ENCODE measurements at places on chromosomes 5 and 9.
A peak's percentile ranks its signal among the peaks of the same experiment; 100 is the strongest.

GRCh38 chr9:105007143-105007542 is 79.2 kb upstream of the ABCA1 start:
- DNase-seq: no peak

GRCh38 chr9:87519461-87519860 is 21.8 kb downstream of the DAPK1 start:
- DNase-seq: no peak

- no peak for DNase-seq
Measured at GRCh38 chr5:137221943-137222342, 277.2 kb downstream of the SPOCK1 start.

DNA sequence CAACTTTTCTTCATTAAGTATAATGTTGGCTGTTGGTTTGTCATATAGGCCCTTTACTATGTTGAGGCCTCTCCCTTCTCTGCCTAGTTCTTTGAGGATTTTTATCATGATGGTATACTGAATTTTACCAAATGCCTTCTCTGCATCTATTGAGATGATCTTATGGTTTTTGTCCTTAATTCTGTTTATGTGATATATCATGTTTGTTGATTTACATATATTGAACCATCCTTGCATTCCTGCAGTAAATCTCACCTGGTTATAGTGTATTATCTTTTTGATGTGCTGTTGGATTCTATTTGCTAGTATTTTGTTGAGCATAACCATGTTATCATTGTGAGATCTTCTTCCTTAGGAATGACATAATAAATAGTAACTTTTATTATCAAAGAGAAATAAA is 362.9 kb downstream of the CCDC171 start:
- no peak for DNase-seq

DNA sequence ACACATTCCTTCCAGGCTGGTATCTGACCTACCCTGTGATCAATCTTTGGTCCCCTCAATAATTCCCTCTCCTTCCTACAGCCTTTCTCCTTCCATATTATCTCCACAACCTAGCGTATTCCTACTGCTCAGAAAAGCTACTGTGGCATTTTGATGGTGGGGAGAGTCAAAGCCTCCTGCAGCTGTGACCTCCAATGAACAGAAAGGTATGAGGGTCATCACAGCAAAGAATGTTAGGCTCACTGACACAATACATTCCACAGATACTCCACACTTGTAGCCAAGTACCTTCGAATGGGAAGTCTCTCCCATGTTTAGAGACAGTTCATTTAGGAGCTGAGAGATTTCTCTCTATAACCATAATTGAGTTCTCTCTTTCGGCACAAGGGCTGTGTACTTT is 5.9 kb downstream of the FBN2 start:
- DNase-seq: no peak

- no peak for DNase-seq
Measured at GRCh38 chr9:123044586-123044985, 11.1 kb downstream of the GPR21 start.

DNA sequence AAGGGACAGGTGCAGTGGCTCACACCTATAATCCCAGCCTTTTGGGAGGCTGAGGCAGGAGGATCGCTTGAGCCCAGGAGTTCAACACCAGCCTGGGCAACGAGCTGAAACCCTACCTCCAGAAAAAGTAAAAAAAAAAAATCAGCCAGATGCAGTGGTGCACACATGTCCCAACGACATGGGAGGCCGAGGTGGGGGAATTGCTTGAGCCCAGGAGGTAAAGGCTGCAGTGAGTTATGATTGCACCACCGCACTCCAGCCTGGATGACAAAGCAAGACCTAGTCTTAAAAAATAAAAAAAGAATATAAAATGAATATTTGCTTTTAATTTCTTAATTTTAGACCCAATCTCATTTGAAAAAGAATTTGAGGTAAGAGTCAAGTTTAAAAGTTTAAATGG is 143.5 kb downstream of the LPAR1 start:
- DNase-seq: no peak

- no peak for DNase-seq
Measured at GRCh38 chr5:40033411-40033810, 608.6 kb upstream of the DAB2 start.

DNA sequence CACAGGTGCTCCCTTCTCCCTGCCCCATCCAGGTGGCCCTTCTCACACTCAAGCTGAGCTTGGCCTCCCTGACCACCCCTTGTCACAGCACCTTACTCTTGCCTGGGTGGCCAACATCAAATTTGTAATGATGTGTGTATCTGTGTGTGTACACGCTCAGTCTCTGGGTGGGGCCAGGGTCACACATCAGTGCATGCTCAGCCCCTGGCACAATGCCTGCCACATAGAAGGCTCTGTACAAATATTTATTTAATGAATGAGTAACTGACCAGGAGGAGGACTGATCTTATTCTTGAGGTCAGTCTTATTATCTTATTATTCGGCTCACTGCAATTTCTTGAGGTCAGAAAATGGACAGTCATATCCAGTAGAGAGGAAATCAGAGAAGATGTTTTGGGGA is 41.3 kb upstream of the HAND1 start:
- peak; percentile 52 for DNase-seq

DNA sequence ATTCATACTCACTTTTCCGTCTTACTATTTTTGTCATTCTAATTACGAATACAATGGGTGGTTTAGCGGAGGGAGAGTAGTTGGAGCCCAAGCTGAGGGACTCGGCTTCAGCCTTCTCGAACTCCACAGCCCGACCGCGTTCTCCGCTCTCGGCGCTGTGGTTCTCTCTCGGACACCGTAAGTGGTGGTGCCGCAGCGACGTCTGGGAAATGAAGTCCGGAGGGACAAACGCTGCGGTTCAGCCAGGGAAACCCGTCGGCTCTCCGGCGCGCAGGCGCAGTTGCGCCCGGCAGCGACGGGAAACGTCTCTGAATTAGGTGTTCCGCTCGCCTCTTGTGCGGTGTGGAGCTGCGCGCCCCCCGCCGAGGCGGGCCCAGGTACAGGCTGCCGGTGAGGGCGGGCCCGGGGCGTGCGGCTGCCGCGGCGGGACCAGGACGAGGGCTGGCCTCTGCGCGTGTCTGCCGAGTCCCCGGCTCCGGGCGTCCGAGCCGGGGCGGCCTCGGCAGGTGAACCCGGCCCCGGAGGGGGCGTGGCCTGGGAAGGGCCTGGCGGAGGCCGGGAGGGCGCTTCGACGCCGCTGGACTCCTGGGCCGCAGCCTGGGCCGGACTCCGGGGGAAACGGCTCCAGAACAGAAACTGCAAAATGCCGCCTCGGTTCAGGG is at the start of gene ZNF879:
Gene ZNF879, plus strand, starts transcription at position 277 of the 662 bp plus-strand sequence. CDS start 1,201 bp downstream, outside the sequence.
- DNase-seq: peak; percentile 95

DNA sequence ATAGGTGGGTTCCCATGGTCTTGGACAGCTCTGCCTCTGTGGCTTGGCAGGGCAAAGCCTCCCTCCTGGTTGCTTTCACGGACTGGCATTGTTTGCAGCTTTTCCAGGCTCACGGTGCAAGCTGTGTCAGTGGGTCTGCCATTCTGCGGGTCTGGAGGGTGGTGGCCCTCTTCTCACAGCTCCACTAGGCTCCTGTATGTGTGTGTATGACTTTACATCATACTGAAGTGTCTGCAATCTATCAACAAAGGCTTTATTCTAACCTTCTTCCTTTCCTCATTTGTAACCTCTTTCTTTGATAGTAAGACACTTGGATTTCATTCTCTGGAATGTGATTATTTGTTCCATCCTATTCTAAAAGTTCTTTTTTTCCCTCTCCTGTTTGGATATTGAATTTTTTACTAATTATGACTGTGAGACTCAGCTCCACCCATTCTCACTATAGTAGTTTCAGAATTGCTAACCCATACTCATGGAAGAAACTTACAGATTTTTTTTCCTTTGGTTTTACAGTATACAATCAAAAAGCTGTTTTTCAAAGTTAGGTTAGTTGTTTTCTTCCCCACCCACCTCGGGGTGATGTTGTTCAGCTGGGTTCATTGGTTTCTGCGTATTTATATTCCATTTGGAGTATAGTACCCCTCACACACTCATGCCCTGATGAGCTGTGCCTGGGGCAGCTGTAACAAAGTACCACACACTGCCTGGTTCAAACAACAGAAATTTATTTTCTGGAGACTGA is 144.6 kb upstream of the OTULINL start:
- DNase-seq: no peak
